ENCODE measurements at places on chromosomes 7 and 10.

DNA sequence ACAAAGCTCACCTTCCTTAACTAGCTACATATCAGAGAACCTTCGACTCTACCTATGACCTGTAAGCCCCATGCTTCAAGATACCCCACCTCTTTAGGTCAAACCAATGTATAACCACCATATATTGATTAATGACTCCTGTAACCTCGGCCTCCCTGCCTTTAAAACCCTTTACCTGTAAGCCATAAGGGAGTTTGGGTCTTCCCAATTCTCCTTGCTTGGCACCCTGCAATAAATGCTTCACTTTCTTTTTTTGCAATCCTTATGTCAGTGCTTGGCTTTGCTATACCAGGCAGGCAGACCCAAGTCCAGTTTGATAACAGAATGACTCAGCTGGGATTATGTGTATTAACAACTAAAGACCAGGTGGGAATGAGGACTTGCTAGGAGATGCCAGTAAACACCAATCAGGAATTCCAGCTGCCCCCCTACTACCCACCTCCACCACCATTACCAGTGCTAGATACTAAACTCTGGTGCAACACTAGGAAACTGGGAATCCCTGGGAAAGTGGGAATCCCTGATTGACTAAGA lies 22.0 kb upstream of the SLC35G1 start:
- no peak for DNase-seq

GRCh38 chr7:157570531-157571200 lies 233.9 kb downstream of the DNAJB6 start:
- no peak for DNase-seq

DNA sequence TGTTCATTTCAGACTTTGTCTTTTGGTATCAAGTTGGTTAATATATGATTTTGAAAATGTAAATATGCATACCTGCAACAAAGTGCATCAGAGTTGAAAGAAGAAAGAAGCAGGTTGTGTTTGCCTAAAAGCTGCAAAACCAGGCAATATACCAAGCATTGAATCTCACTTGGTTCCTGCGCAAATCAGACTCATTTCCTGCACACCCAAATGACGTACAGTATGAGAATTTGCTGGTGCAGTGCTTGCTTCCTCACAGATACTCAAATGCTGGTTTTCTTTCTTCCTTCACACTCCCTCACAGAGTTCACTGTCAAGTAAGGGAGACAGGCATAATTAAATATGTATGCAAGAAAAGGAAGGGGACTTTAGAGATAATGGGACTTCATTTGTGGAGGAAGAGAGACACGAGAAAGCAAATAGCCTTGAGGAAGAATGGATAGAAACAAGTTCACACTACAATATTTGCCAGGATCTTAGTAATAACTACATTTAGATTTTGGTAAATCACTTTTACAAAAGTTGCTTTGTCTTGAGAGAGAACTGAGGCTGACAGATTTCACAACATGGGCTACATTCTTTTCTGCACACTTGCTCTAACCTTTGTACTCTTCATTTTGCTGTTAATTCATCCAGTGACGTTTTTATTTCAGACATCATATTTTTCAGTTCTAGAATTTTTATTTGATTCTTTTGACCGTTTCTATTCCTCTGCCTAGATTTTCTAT lies 56.9 kb upstream of the AOAH start:
- no peak for DNase-seq

DNA sequence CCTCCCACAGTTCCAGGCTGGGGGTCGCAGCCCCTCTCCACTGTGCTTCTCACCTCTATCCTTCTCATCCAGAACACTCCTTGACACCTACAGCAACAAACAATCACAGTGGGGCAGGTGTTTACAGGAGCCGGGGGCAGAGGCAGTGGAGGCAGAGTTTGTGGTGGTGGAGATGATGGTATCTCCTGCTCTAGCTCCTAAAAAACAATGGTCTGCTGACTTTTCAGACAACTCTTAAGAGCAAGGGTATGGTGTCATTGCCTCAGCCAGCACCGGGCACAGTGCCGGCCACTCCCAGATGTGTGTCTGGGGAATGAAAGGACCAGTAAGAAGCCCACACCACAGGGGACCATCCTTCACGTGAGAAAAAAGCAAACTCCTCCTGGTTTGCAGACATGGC lies 36.3 kb upstream of the ANTXRL start:
- DNase-seq: no peak

GRCh38 chr10:79179164-79179956 lies 110.6 kb downstream of the ZMIZ1 start:
- DNase-seq: no peak

GRCh38 chr7:124338861-124339260 lies 306.0 kb upstream of the TMEM229A start:
- no peak for DNase-seq

DNA sequence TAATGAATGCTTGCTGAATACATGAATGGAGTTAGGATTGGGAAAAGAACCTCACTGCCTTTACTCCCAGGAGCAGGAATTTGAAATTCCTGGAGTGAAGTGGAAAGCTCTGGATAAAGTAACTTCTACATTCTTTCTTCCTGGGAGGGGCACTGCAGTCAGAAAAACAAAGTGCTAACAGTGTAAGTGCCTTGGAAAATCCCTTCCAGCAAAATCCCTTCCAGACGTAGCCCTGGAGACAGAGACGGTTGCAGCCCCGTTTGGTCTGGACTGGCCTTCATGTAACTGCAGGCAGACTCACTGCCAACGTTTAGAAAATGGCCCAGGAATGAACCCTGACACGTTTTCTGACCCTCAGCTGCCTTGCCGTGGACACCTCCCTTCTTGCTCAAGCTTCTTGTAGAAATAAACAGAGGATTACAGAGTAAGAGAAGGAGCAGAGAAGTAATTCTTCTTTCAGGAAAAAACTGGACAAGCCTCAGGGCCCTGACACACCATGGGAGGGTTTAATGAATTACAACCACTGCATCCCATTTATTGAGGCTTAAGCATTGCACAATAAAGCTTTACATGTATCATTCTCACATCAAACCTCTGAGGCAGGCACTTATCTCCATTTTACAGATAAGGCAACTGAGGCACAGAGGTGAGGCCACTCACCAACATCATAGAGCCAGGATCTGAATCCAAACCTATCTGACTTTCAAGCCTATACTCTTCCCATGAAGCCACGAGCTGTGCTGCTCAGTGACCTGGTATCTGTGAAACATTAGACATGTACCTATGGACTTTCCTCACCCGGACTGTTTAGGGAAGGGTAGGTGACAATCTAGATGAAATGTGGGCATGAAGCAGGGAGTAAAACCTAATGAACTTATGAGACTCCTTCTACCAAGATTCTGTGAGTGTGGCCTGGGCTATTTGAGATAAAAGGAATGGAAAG lies 7.8 kb downstream of the ITPRIP start:
- DNase-seq: no peak

DNA sequence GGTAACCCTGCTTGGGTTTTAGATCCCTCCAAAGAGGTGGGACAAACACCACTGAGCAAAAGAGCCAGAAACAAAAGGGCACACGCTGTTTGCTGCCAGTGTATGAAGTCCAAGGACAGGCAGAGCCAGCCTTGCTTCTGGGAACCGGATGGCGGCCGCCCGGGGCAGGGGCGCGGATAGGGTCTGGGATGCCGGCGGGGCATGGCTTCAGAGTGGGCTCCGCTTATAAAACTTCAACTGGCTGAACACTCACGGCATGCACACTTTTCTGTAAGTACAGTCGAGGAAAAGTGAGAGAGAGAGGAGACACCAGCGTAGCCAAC lies 62.6 kb downstream of the ASB13 start:
- DNase-seq: no peak

GRCh38 chr7:116328161-116328560 lies 117.8 kb downstream of the TES start:
- DNase-seq: no peak

- DNase-seq: no peak
Observed at GRCh38 chr7:11788568-11788967, 43.4 kb downstream of the THSD7A start.

DNA sequence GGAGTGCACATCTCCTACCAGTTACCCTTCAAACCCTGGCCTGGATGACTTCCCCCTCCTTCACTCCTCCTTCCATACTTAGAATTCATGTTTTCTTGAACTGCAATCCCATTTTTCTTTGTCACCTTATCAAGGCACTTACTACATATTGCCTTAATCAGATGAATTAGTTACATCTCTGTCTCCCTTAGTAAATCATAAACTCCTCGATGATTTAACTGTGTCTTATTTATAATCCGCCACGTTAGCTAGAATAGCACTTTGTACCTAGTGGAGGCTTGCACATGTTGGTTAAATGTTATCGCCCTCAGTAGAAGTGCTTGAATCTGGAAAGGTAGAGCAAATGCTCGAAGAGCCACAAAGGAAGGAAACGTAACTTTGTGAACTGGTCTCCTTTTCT lies 94.7 kb upstream of the RAB11FIP2 start:
- DNase-seq: no peak

DNA sequence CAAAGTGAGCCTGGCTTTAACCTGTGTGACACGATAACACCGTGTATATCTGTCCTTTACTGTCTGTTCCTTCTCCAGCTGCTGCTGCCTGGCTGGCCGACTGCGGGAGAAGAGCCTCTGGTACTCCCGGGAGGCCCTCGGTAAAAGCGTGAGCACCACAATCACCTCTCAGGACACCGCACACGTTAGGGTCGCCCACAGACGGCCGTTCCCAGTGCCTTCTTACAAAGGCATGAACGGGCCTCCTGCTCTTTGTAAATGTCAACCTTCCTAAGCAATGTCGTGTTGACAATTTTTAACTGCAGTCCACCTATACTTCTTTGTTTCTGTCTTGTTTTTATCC lies 177.6 kb downstream of the DIP2C start:
- DNase-seq: no peak

GRCh38 chr7:158027646-158028045 lies 560.0 kb downstream of the PTPRN2 start:
- no peak for DNase-seq

DNA sequence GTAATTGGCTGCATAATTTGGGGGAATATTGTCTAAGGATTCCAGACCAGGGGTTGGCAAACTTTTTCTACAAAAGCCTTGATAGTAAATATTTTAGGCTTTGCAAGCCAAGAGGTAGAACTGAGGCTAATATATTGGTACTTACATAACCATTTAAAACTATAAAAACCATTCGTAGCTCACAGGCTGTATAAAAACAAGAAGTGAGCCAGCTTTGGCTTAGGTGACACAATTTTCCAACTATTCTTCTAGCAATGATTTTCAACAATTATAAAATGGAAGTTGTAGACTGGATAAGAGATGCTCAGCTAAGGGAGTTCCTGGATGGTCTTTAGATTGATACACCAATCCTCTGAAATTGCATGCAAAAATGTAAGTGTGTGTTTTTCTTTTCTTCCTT lies 1.4 kb downstream of the GPR141 start:
- no peak for DNase-seq

DNA sequence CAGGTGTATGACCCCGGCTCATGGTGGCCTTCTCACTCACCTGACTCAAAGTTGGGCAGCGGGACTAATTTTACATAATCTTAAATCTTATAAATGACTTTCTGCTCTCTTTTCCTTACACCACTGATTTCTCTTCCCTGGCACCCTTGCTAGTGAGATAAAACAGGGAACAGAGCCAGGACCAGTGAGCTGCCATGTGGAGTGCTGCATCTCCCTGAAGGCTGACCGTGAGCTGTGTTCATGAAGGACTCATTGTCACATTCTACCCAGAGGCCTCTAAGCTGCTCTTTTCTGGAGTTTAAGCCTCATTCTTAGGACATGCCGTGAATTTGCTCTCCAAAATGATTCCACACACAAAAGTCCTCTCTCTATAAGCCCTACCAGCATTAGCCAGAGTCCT lies 762.3 kb downstream of the AUTS2 start:
- no peak for DNase-seq

DNA sequence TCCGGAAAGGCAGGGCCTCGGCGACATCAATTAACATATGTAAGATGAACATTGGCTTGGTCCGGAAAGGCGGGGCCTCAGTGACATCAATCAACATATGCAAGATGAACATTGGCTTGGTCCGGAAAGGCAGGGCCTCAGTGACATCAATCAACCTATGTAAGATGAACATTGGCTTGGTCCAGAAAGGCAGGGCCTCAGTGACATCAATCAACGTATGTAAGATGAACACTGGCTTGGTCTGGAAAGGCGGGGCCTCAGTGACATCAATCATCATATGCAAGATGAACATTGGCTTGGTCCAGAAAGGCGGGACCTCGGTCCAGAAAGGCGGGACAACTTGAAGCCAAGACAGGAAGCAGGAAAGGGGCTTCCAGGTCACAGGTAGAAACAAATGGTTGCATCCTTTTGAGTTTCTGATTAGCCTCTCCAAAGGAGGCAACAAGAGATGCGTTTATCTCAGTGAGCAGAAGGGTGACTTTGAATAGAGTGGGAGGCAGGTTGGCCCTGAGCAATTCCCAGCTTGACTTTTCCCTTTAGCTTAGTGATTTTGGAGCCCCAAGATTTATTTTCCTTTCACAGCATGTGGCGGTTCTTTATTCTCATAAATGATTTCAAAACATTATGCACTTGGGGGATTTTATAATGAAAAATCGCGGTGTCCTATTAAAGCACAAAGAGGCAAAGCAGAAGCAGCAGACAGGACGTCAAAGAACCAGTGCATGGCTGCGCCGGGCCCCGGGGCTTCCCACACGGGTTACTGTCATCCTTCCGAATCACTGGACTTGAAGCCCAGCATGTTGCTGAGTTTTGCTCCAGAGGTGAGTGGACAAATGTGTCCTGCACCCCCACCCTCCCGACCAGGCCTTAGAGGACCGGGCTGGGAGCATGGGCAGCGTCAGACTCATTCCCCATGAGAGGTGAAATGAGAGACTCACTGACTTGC lies 43.1 kb upstream of the EN2 start:
- no peak for DNase-seq

DNA sequence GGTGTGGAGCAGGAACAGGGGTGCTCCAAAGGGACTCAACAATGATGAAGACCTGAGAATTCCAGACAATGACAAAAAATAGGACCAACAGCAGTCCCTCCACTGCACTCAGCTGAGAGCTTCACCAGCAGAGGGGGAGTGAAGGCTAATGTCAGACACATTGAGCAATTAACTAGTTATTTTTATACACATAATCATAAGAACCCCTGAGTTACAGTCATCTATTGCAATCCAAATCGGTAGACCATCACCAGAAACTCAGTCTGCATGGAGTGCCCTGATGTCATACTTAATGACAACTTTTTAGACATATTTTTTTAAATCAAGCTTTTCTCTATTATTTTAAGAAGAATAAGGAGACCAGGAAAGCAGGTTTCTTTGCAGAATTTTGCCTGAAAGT lies 30.6 kb upstream of the IKZF1 start:
- no peak for DNase-seq

DNA sequence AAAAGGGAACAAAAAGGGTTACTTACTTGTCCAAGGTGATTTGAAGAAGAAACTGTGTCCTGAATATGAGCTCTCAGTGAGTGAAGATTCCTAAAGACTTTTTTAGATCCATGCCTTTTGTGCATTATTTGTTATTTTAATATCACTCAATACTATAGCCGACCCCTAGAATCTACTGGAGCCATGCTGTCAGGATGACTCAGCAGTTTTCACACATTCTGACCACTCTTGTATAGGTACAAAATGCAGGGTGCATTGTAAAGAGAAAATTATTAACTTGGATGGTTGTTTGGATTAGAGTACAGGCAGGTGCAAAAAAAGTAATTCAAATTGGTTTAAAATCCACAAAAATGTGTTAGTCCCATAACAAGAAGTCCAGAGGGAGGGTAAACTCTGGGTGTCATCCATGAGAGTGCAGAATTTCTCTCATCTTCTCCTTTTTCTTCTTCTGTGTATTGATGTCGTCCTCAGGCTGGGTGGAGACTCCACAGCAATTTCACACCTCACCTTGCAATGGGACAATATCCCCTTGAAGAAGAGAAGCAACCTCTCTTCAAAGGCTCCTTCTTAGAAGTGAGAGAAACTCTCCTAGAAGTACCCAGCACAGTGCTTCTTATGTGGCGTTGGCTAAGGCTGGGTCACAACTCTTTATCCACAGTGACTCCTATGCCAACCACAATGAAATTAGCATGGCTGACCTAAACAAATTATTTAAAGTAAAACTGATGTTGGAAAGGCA lies 75.6 kb downstream of the AKR1C4 start:
- no peak for DNase-seq

All from SW 1271 (cell line).